ENCODE measurements at places on chromosomes 1 and 21.
A peak's percentile ranks its signal among the peaks of the same experiment; 100 is the strongest.

GRCh38 chr1:184649451-184649888 is 105.2 kb downstream of the EDEM3 start:
- DNase-seq: no peak

- DNase-seq: no peak
These were observed 127.1 kb downstream of the HUNK start for GRCh38 chr21:31999810-32000468.

DNA sequence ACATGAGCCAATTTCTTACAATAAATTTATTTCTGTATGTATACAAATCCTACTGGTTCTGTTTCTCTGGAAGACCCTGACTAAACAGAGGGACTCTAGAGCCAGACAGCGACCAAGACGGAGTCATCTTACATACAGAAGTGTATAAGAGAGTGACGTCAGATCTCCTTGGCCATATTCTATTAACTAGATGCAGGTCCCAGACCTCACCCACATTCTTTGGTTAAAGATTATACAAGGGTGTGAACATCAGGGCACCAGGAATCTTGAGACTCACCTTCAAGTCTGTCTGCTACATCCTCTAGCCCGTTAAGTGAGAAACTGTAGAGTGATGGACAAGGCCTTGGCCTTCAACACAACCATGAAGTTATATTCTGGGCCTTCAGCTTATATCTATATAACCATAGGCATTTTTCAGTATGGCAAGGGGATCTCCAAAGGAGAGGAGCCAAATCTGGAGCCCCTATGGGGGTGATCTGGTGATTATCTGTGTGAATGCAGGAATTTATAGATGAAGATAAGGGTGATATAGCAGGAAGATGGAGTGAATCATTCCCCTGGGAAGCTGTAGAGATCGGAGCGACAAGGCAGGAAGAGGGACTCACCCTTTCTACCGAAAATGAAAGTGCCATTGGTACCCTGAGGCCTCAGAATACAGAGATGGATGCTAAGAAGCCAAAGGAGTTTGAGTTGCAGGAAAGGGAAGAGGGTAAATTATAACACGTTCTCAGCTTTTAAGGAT is 83.9 kb downstream of the ADAMTS1 start:
- DNase-seq: no peak

GRCh38 chr21:45147473-45148315 is 73.3 kb downstream of the ADARB1 start:
- no peak for DNase-seq

- peak; percentile 35 for DNase-seq
These were observed 779 bp downstream of the BEND5 start for GRCh38 chr1:48775831-48776392.

GRCh38 chr1:154400381-154400801 is 4.8 kb upstream of the IL6R start:
- DNase-seq: no peak

- no peak for DNase-seq
These were observed 6.1 kb downstream of the CERS2 start for GRCh38 chr1:150968491-150968890.

GRCh38 chr1:30731109-30731805 is 7.9 kb upstream of the MATN1 start:
- DNase-seq: peak; percentile 42

GRCh38 chr1:221294242-221294641 is 415.0 kb downstream of the HLX start:
- no peak for DNase-seq

GRCh38 chr1:31576201-31576669 is at the start of gene TINAGL1:
TSS of gene TINAGL1 (plus strand) at chr1:31576515. CDS start at chr1:31577149, 634 bp downstream.
- no peak for DNase-seq

DNA sequence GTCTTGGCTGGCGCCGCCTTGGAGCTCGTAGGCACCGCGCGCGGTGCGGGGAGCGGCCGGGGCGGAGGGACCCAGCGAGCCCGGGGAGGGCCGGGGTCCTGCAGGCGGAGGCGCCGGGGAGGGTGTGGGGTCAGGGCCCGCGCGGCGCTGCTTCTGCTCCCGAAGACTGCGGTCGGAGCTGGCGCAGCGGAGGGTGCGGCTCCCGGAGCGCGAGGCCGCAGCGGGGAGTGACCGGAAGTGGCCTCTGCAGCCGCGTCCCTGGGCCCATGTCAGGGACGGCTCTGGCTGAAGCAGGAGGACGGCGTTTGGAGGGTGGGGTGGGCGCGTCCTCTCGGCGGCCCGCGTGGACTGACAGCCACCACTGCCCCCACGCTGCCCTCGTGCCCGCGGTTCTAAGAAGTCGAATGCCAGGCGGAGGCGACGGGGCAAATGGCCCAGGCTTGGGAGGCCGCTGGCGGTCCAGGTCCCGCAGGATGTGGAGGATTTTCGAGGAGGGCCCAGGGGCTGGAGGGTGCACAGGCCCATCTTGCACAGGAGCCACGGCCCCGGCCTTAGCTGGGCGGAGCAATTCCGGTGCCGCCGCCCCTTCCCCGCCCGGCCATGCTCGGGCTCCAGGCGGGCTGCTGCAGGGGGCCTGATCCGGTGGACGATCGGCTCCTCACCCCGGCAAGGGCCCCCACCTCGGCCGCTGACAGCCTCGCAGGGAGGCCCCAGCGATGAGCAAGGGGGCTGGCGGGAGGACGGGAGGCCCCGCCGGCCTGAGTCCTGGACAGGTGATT is 7.7 kb upstream of the ZNF669 start:
- peak; percentile 44 for DNase-seq

DNA sequence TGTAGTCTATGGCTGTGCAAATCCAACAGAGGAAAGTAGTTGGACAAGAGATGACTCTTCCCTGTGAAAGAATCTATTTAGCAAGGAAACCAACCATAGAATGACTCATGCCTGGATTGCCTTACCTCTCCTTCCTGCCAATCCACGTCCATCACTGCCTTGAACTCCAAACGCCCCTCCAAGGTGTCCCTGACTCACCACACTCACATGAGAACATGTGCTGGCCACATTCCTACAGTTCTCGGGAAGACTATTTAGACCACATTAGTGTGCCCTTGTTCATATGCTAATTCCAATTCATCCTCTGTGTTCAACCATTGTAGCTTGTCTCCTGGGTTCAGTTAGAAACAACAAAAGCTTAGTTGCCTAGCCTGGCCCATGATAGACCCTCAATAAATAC is 157.3 kb downstream of the SLC30A10 start:
- no peak for DNase-seq

DNA sequence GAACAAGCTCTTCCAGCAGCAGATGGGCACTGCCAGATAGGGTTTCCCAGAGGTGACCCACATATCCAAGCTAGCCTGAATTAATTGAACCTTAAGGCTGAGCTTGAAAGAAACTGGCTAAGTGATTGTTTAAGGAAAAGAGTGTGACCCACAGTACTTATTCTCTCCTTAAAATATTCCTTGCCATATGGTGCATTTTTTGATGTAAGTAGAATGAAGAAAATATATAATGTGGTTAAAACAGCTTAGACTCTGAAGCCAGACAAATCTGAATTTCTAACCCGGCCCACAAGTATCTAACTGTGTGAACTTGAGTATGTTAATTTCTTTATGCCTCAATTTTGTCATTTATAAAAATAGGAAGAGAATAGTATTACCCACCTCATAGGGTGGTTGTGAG is 4.9 kb downstream of the PPP1R8 start:
- no peak for DNase-seq

- no peak for DNase-seq
These were observed 4.3 kb upstream of the S100A8 start for GRCh38 chr1:153395136-153395685.

- no peak for DNase-seq
These were observed 57.2 kb upstream of the LRRC8D start for GRCh38 chr1:89763649-89763986.

DNA sequence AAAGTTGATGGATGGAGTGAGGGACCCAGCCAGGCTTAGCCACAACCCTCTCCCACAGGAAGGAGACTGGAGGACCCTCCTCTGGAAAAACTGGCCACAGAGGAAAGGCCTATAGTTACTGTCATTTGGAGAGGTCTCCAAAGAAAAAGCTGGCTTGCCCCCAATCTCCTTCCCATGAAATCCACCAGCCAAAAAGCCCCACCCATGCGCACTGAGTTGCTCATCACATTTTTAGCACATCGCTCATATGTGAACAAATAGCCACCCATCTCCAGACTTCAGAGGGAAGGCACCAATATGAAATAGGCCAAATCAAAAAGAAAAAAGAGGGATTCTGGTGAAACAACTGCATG is 36.9 kb upstream of the QSOX1 start:
- no peak for DNase-seq

DNA sequence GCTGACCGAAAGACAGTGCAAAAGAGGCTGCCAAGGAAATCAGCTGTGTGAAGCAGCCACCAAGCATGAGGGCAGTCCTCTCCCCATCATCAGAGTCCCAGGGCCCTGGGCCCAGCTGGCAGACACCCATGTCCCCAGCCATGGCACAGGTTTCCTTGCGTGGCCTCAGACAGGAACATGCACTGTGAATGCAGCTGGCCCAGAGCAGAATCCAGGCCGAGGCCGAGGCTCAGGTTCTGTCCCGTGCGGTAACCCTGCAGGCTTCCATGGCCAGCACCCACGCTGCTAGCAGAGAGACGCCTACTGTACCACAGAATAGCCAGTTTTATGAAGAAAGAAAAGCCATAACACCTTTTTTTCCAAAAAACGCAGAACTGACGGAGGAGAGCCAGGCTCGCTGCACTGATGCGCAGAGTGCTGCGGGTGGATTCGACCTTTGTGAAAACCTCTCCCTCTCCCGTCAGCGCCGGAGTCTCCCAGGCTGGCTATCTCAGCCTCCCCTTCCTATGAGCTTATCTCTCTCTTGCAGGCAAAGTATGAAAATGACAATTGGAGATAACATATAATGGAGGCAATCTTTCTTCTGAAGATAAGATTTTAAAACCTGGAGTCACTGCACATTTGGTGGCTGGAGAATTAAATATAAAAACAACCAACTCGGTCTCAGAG is 106.6 kb downstream of the NPHP4 start:
- DNase-seq: no peak

GRCh38 chr1:161993576-161993975 is 30.1 kb downstream of the OLFML2B start:
- DNase-seq: no peak

DNA sequence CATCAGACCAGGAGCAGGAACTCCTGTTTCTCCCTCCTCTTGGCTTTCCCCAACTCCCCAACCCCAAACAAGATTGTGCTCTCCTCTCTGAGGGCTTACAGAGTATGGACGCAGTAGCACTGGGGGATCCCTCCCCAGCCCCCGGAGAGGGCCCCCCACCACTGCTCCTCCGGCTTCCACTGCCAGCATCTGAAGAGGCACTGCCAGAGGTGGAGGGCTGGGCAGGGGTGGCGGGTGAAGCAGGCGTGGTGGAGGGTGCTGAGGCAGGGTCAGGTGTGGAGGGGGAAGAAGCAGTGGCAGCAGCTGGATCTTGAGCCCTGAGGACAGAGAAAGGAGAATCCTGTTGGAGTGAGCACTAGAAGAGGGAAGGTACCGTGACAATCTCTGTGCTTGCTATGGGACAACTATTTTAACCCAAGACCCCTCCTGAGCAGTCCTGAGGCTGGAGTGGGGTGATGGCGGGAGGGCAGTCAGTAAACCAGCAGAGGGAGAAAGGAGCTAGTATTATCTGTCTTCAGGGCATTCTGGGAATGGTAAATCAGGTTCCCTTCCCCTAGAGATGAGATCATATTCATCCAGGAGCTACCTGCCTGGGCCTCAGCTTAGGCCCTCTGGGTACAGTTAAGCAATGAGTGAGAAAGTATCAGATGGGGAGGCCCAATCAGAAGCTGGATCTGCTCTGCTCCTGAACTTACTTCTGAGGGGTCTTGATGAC is 2.4 kb downstream of the UBQLN4 start:
- DNase-seq: no peak

GRCh38 chr1:236699366-236699765 is 13.1 kb downstream of the ACTN2 start:
- no peak for DNase-seq

GRCh38 chr1:42690477-42691156 is 8.4 kb downstream of the YBX1 start:
- DNase-seq: no peak

- DNase-seq: no peak
These were observed 18.6 kb upstream of the C1orf105 start for GRCh38 chr1:172401892-172402291.

All from B cell (primary cell).